Stimulated activated naive CD8-positive, alpha-beta T cell treated with anti-CD3 and anti-CD28 coated beads, Interleukin-15, Interleukin-2, amounts not matched to agents 100 U/mL and 50 U/mL, for 24 hours (primary cell): ENCODE measurements at places on chromosomes 6 and 20.

DNA sequence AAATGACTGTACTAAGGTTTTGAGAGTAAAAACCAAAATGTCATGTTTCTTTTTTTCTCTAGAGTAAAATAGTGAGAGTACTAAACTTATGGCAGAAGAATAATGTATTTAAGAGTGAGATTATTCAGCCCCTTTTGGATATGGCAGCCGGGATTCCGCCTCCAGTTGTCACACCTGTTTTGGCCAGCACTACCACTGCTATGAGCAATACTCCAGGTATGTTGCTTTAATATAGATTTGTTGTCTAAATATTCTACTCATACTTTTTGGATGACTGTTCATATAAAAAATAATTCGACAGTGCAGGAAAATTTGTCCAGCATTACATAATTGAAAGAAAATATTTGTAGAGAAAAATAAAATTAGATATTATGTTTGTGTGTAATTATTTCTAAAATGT, 59.5 kb downstream of the SCAF8 start:
- no peak for DNase-seq

DNA sequence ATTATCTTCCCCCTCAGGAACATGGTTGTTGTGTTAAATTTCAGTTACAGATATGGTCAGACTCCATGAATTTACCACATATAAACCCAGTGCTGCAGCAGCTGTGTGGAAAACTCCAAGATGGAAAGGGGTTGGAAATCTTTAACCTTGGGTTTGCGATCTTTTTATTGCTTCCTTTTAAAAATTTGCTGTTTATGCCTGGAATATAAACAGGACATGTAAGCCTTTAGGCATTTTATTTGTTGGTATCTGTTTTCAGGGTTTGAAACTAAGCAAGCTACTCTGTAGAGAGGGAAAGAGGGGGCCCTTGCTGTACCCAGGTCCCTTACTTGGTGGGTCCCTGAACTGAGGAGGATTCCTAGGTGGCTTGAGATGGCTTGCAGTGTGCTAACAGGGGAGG, 778 bp downstream of the PKIG start:
- no peak for DNase-seq

GRCh38 chr6:154187714-154188113, 148.7 kb downstream of the OPRM1 start:
- DNase-seq, result no peak

- no peak for DNase-seq
Measured at GRCh38 chr20:17643531-17644188, 38.4 kb downstream of the RRBP1 start.

DNA sequence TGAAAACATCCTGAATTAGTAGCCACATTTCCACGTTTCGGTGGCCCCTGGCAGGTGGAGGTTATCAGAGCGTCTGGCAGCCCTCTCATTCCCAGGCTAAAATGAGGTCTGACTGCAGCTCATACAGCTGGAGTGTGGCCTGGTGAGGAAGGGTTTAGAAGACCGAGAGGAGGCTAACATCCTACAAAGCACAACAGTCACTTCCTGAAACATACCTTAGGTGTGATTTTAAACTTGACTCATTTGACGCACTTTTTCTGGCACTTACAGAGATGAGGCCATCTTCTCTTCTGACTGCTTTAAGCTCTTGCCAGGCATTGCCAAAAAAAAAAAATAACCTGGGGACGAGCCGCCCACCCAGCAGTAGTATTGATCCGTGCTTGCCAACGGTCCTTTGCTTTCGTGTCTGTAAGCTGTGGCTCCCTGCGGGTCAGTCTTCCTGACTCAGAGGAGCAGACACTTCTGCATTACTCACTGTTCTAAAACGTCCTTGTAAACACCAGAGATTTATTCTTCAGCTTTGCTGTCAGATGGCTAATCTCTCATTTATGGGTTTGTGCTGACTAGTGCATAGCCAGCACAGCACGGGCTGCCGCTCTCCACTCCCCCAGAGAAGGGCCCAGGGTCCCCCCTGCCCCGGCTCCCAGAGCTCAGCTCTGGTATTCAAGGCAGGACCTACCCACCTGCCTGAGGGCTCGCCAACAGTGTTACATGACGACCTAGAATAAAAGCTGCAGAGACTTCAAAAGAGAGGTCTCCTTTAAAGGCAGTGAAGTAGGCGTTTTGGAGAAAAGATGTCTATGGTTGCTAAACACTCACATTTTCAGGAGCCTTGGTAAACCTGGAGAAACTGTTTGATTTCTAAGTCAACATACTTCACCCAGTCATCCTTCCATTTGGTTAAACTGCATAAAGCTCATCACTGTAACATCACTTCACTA, 78.5 kb upstream of the FRMD1 start:
- no peak for DNase-seq

DNA sequence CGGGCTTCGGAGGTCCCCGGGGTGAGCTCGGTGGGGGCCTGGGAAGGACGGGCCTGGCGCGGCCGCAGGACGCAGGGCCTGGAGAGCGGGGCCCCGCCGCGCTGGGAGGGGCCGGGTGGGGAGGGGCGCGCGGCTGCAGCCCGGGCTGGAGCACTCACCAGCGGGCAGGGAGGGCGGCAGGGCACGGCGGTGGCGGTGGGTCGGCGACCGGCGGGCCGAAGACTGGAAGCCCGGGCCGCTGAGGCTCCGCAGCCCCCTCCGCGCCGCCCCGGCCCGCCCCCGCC, at the start of gene GATA5:
Gene GATA5 (minus strand): TSS at position 224 of the 284 bp plus-strand sequence. CDS start 474 bp downstream, outside the sequence.
- DNase-seq, result no peak

- DNase-seq, result no peak
Measured at GRCh38 chr20:9608639-9609340, 94.4 kb downstream of the LAMP5 start.

- no peak for DNase-seq
Measured at GRCh38 chr20:54131675-54132611, 41.8 kb downstream of the CYP24A1 start.

DNA sequence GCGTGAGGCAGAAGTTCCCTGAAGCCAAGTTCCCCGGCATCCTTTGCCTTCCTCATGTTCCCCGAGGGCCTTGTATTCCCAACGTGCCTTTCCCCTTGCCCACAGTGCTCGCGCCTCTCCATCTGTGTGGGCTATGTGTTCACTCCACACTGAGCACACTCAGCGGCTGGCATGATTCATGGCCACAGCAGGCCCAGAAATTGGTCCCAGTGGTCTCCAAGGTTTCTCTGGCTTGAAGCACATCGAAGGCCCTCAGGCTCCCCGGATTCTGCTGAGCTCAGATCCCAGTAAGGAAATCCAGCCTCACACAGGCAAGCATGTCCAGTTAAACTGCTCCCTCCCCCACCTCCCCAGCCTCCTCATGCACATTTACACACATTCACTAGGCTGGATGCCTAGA, 123.6 kb downstream of the ISM1 start:
- no peak for DNase-seq

GRCh38 chr6:37516076-37516919, 16.6 kb upstream of the CCDC167 start:
- peak; percentile 88 for DNase-seq

- DNase-seq, result no peak
Measured at GRCh38 chr6:31091680-31092079, 20.7 kb downstream of the C6orf15 start.

DNA sequence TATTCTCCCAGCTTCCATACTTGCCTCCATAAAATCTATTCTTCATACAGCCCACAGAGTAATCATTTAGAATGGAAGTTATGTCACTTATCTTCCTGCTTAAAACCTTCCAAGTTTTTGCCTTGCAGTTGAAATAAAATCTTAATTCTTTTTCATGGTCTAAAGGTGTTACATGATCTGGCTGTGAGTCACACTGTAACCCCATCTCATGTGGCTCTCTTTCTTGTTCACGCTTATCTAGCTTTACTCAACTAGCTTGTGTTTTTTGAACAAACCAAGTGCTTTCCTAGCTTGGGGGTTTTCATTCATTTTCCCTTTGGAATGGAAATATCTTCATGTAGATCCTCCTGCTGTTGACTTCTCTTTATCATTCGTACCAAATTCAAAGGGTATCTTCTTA, 23.6 kb upstream of the THEMIS start:
- DNase-seq, result no peak

DNA sequence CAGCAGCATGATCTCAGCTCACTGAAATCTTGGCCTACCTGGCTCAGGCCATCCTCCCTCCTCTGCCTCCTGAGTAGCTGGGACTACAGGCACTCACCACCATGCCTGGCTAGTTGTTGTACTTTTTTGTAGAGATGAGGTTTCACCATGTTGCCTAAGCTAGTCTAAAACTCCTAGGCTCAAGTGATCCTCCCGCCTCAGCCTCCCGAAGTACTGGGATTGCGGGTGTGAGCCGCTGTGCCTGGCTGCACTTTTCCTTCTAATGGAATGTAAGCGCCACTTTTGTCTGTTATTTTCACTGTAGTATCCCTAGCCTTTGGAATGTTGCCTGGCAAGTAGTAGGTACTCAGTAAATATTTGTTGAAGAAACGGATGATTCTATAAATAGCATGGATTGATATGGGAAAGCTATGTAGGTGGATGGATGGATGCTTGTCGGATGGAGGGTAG, 10.4 kb upstream of the TRIB3 start:
- no peak for DNase-seq

DNA sequence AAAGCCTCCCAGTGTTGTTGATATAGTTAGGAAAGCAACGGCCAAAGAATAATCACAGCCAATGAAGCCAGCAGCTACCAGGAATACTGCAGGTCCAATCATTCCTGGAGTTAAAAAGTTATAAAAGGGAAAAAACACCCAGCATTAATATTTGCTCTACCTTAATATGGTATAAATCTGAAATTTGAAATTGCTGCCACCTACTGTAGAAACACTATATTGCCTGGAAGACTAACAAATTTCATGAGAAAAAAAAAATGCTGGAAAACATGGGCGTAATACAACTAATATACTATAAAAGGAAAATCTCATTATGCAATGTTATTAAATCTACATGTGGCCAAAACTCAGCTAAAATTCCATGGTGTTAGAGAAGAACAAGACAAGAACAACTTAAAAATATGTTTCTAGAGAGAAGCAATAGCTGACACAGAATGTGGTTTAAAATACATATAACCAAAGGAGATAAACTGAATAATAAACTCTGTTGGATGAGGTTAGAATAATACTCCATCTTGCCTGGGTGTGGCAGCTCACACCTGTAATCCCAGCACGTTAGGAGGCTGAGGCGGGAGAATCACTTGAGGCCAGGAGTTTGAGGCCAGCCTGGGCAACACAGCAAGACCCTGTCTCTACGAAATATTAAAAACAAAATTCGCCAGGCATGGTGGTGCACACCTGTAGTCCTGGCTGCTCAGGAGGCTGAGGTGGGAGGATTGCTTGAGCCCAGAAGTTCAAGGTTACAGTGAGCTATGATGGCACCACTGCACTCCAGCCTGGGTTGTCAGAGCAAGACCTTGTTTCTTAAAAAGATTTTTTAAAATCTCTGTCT, 43.1 kb downstream of the SLC17A5 start:
- DNase-seq, result no peak

- no peak for DNase-seq
Measured at GRCh38 chr6:108888052-108888451, 39.8 kb downstream of the ARMC2 start.

- no peak for DNase-seq
Measured at GRCh38 chr20:53159160-53159559, 187.0 kb downstream of the TSHZ2 start.

DNA sequence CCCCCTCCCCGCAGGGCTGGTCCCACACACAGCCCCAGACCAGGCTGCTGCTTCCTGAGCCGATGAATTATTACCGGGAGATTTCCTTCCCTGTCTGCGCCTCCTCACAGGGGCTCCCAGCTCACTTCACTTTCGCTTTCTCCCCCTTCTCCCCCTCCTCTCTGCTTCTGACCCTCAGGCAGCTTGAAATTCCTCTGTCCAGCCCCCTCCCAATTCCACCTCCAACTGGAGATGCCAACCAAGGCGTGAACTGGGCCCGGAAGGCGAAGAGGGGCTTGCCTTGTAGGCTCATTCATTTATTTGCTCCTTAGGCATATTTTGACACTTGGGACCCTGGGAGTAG, 1.7 kb upstream of the TCF15 start:
- DNase-seq, result no peak

DNA sequence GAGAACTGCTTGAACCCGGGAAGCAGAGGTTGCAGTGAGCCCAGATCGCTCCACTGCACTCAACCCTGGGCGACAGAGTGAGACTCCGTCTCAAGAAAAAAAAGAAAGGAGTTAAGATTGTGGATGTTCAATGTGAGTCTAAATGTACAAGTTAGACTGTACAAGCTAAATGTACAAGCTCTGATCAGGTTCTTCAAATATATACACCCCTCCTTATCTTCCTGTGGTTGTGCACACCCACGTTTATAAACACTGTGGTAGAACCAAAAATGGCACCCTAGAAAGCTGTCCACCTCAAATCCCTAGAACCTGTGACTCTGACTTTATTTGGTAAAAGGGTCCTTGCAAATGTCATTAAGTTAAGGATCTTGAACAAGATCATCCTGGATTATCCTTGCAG, 11.2 kb upstream of the RANBP9 start:
- no peak for DNase-seq

DNA sequence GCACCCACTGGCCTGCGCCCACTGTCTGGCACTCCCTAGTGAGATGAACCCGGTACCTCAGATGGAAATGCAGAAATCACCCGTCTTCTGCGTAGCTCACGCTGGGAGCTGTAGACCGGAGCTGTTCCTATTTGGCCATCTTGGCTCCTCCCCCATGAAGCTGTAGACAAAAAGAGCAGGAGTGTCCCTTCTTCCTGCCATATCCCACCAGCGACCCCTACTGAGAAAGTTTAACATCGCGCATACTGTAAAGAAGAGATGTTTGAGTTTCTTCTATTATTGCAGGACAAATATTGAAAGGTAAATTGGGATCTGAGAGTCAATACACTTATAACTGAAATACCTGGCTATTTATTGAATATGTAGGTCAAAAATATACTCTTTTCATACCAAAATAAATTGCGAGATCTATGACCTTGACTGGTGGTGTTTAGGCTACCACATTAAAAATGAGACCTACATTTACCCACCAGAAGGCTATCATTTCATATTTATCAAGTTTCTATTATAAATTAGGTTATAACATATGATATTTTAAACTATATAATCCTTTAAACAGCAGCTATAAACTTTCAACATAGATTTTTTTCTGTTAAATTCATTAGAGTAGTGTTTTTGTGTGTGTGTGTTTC, 586.3 kb downstream of the HTR1B start:
- DNase-seq, result no peak

DNA sequence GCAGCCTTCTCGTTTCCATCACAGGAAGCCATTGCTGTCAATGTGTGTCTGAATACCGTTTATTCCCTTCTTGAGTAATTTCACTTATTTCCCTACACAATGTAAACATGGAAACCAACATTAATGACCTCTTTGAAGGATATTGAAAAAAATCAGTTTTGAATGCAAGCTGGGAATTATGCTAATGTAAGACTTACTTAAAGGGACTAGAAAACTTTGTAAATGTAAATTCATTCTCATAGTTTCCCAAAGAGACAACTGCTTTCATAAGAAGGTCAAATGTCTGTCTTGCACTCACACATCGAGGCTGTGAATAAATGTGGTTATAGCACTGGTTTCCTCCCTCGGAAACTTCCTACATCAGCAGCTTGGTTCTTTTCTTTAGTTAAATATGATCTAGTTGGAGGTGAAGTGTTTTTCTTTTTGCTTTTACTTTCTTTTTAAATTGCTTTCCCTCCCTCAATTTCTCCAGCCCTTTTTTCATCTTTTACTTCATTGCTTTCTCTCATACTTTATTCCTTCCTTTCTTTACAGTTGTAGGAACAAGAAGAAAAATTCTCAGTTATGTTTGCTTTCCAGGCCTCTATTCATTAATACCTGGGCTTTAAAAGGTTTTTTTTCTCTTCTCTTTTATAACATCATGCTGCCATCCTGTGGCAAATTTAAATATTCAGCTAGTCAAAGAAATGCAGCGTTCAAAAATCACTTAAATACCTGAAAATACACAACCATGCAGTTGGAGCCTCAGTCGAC, 108.3 kb downstream of the TNFAIP3 start:
- no peak for DNase-seq

- no peak for DNase-seq
Measured at GRCh38 chr6:40551966-40552505, 35.1 kb downstream of the LRFN2 start.
